Right kidney (tissue), 9 donors: ENCODE measurements at places on chromosomes 6 and 20.

GRCh38 chr6:89640804-89641203, 2.3 kb upstream of the LYRM2 start:
- no peak for DNase-seq

DNA sequence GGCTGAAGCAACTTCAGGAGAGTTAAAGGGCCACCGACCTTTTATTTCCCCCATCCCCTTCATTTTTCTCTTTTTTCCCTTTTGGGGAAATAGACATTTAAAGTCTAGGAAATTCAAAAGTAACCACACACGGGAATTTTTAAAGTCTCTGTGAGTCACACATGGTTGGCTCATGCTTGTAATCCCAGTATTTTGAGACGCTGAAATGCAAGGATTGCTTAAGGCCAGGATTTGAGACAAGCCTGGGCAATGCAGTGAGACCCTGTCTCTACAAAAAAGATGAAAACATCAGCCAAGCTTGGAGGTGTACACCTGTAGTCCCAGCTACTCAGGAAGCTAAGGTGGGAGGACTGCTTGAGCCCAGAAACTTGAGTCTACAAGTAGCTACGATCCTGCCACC, 34.2 kb downstream of the KATNA1 start:
- no peak for DNase-seq

GRCh38 chr6:149054559-149055194, 262.8 kb upstream of the TAB2 start:
- DNase-seq = peak; percentile 36

- peak; percentile 25 for DNase-seq
Measured at GRCh38 chr6:156167625-156168071, 609.5 kb upstream of the ARID1B start.

- no peak for DNase-seq
Measured at GRCh38 chr20:24051160-24051559, 62.6 kb upstream of the GGTLC1 start.

GRCh38 chr6:26350858-26351543, 14.0 kb upstream of the BTN3A2 start:
- no peak for DNase-seq

DNA sequence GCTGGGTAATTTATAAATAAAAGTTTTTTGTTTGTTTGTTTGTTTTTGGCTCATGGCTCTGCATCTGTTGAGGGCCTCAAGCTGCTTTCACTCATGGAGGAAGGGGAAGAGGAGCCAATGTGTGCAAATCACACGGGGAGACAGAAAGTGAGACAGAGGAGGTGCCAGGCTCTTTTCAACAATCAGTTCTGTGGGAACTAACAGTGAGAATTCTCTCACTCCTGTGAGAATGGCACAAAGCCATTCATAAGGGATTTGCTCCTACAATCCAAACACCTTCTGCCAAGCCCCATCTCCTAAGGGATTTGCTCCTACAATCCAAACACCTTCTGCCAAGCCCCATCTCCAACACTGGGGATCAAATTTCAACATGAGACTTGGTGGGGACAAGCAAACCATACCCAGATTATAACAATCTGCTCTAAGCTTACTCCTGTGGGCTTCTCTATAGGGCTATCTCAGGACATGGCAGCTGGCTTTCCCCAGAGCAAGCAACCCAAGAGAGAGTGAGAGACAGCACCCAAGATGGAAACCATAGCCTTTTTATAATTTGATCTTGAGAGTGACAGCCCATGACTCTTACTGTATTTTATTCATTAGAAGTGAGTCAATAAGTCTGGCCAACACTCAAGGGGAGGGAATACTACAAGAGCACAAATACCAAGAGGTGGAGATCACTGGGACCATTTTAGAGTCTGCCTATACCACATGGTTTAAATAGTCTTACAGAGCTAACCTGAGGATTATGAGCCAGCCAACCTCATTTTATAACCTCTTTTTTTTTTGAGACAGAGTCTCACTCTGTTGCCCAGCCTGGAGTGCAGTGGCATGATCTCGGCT, 22.8 kb upstream of the LRRC1 start:
- no peak for DNase-seq

- no peak for DNase-seq
Measured at GRCh38 chr6:13466304-13467215, 20.8 kb downstream of the GFOD1 start.

GRCh38 chr6:45681860-45682511, 304.3 kb upstream of the SUPT3H start:
- DNase-seq = no peak

GRCh38 chr6:103079867-103080266, 1686.4 kb downstream of the GRIK2 start:
- no peak for DNase-seq

DNA sequence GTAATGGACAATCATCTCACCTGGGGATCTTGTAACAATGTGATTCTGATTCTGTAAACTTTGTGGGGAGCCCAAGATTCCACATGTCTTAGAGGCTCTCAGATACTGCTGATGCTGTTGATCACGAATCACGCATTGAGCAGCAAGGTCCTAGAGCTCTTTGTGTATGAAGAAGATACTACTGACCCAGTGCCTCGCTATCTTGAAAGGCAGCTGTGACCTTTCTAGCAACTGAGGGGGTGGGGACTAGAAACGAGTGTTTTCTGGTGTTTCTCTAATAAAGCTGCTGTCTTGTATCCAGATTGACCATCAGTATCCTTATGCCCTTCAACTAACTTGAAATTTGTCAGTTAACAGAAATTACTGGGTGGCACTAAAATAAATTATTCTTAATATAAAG, 142.9 kb downstream of the MTHFD1L start:
- DNase-seq = no peak

- DNase-seq = no peak
Measured at GRCh38 chr6:28653876-28654275, 128.2 kb downstream of the GPX5 start.

- DNase-seq = no peak
Measured at GRCh38 chr6:33623895-33624381, 2.8 kb downstream of the ITPR3 start.

- no peak for DNase-seq
Measured at GRCh38 chr20:38228436-38228835, 32.1 kb downstream of the KIAA1755 start.

- peak; percentile 17 for DNase-seq
Measured at GRCh38 chr6:84771125-84771755, 6.8 kb upstream of the TBX18 start.

- no peak for DNase-seq
Measured at GRCh38 chr20:56855708-56856107, 226.6 kb downstream of the TFAP2C start.

- peak; percentile 54 for DNase-seq
Measured at GRCh38 chr6:136037876-136038460, 186.5 kb downstream of the PDE7B start.

DNA sequence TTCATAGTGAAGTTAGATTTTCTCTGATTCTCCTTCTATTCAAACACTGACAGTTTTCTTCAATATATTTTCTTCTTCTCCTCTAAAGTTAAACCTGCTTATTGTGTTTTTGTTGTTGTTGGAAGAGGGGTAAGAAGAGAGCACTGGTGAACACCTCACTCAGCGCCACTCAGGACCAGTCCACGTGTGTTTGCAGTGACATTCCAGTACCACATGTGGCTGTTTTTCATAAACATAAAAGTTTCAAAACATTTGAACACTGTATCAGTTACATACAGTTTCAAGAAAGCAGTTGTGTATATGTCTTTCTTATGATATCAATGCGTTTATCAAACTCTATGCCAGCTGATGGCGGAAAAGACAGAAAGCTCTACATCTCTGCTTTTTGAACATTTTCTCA, 86.7 kb downstream of the HMGCLL1 start:
- DNase-seq = no peak

- no peak for DNase-seq
Measured at GRCh38 chr6:49646130-49646824, 9.6 kb upstream of the RHAG start.

DNA sequence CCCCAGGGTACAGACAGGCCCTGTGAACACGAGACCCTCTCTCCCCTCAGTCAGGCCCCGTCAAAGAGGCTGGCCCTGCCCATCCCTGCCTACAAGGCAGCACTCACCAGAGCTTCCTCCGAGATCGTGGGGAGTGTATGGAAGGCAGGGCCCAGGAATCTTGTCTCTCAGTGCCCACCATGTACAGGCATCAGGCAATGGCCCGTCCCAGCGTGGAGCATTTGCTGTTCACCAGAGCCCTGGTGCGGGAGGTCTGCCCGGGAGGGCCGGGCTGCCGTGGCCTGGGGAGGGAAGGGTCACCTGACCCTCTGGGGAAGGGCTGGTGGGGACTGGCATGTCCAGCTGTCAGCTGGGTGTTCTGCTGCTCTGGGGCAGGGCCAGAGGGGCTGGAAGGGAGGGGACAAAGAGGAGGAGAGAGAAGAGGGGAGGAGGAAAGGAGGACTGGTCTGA, at the start of gene IP6K3:
IP6K3 (minus strand) TSS at position 255 of the 450 bp plus-strand sequence. CDS start 11,429 bp downstream, outside the sequence.
- DNase-seq = no peak

DNA sequence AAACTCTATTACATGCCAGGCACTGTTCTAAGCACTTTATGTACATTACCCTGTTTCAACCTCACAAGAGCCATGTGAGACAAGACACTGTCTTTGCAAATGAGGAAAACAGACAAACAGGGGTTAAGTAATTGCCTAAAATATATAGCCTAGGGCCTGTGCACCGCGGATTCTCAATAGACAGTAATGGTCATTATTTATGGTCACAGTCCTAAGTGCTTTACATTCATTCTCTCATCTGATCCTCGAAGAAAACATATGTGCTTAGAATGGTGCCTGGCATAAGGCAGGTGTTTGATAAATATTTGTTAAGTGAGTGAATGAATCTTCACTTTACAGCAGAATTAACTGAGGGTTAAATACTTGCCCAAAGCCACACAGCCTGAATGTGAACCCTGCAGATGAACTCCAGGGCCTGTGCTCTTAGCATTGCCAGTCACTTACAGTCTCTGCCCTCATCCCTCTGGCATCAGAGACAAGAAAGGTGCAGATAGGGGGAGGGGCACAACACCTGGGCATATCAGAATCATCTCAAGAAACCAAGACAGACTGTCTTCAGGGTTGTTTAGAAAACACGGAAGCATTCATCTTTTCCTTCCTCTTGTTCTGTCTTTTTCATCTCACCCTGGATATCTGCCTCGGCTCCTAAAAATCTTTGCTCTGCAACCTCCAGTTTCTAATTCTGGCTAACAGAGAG, 92.8 kb upstream of the SASH1 start:
- no peak for DNase-seq

DNA sequence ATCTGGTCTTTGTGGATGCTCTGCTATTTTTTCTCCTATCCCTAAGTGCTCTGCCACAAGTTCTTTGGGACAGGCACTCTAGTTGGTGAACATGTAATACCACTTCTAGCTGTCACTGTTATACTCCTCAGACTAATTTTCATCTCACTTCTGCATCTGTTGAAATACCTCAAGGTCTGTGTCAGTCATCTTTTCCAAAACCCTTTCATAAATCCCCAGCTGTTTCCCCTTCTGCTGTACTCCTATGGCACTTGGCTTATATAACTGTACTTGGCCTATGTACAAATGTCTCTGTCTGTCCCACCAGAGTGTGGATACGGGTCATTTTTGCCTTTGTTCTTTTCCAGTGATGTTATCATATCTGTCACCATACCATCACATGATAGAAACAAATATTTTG, 124.2 kb downstream of the FHL5 start:
- DNase-seq = no peak

GRCh38 chr20:59231124-59231804, 67.6 kb downstream of the ZNF831 start:
- no peak for DNase-seq

GRCh38 chr6:119285908-119286625, 63.5 kb downstream of the MAN1A1 start:
- no peak for DNase-seq

GRCh38 chr6:112563368-112563767, 216.2 kb downstream of the RFPL4B start:
- DNase-seq = no peak

DNA sequence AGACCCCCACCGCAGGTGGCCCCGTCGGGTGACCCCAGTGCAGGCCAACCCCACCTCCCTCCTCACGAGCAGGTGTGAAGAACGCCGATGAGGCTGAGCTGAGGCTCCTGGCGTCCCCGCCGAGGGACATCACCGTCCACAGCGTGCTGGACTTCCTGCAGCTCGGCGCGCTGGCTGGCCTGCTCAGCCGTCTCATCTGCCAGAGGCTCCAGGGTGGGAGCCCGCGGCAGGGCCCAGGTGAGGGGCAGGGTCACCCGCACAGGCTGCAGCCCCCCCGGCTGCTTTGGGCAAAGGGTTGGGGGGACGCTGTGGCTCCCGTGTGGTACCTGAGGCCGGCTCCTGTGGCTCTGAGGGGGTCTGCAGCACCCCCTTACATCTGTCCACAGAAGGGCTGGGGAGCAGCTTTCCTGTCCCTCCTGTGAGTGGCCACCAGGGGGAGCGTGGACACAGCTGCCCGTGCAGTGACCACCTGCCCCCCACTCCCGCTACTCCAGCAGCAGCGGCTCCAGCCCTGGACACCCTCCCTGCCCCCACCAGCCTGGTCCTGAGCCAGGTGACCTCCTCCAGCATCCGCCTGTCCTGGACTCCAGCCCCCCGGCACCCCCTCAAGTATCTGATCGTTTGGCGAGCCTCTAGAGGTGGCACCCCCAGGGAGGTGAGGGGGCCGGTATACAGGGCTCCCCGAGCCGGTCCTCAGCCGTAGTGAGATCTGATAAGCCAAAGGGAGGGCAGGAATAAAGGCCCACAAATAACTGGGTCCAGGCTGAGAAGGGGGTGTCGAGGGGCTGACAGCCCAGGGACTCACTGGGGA, 16.5 kb downstream of the COL20A1 start:
- DNase-seq = peak; percentile 77

GRCh38 chr6:154510144-154510905, at the start of gene CNKSR3:
CNKSR3 (minus strand) TSS chr6:154510685; CDS start chr6:154510114, 571 bp downstream.
- peak; percentile 98 for DNase-seq

- DNase-seq = no peak
Measured at GRCh38 chr6:13278164-13278563, 50.2 kb downstream of the TBC1D7 start.

GRCh38 chr6:110307368-110307767, 50.8 kb downstream of the METTL24 start:
- no peak for DNase-seq

- DNase-seq = no peak
Measured at GRCh38 chr6:144510859-144511258, 225.7 kb downstream of the UTRN start.

DNA sequence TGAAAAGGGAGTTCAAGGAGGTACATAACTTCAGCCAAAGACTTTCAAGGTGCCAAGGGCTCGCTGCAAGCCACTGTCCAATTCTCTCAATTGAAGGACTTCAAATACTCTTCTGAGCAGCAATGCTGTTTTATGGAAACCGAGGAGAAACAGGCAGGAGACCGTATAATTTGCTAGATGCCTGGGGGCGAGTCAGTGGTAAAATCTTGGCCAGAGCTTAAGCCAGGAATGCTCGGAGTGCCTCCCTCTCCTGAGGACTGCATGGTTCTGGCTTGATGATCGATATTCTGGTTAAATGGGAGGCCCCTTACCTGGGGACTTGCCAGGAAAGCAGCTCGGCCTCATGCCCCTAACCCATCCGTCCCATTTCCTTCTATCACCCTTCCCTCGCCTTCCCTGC, 35.8 kb upstream of the NOP56 start:
- DNase-seq = no peak

GRCh38 chr6:39298061-39298460, 16.2 kb downstream of the KCNK17 start:
- DNase-seq = no peak

- no peak for DNase-seq
Measured at GRCh38 chr6:113067612-113068275, 720.6 kb downstream of the RFPL4B start.

GRCh38 chr6:44062771-44063560, 64.3 kb downstream of the MRPL14 start:
- no peak for DNase-seq

- no peak for DNase-seq
Measured at GRCh38 chr20:38121741-38122140, 43.3 kb downstream of the TGM2 start.

- DNase-seq = no peak
Measured at GRCh38 chr6:6858533-6858982, 249.2 kb upstream of the RREB1 start.
